ENCODE measurements at places on chromosomes 2 and 18. TPM values are rescaled to one million over a fixed set of nuclear protein-coding genes. Genes with fewer than 3 reads are reported as not detected.

RAB6C gene
- total RNA-seq: 0.42 TPM

GRCh38 chr2:76642129-76642528 is 880.0 kb downstream of the LRRTM4 start:
- DNase-seq: no peak
- H3K4me3 ChIP-seq: no peak overlapping the region
- no peaks in the 10 kb centered on the region for H3K4me1 ChIP-seq

DNA sequence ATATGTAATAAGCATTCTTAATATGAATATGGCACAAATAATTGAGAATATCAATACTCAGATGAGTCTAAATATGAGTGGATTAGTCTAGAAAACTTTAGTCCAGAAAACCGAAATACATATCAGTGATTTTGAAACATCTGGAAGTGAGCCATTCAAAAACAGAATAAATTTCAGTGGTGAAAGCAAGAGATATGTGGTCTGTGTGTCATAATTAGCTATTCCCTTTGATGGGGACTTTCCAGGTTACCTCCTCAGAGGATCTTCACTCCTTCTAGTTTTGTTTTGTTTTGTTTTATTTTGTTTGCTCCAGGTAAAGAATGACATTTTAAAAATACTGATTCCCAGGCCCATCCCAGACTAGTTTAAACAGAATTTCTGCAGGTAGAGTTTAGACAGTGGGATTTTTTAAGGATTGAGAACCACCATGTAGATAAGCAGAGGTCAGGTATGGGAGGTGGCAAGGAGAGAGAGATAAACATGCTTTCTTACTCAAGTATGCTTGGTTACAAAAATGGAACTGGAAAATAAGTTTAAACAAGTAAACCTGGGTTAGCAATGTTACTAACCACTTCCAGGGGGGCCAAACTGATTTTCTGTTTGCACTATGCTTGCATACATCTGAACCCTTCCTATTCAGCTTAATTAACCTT is 70.7 kb downstream of the NABP1 start:
- no peaks in the 10 kb centered on the region for H3K27me3 ChIP-seq
- DNase-seq: no peak
- no peaks in the 10 kb centered on the region for H3K36me3 ChIP-seq

- no peaks in the 10 kb centered on the region for H3K36me3 ChIP-seq
- DNase-seq: no peak
- H3K4me3 ChIP-seq: no peak overlapping the region
Observed at GRCh38 chr2:193461431-193461934, 1266.8 kb upstream of the TMEFF2 start.

APLF gene
- total RNA-seq: 7.6 TPM

- no peaks in the 10 kb centered on the region for H3K27me3 ChIP-seq
- H3K4me3 ChIP-seq: no peak overlapping the region
- no peaks in the 10 kb centered on the region for H3K4me1 ChIP-seq
- no peaks in the 10 kb centered on the region for H3K36me3 ChIP-seq
- H3K27ac ChIP-seq: no peak overlapping the region
- no peak for DNase-seq
Observed at GRCh38 chr2:20839052-20839451, 16.2 kb upstream of the LDAH start.

Measured in esophagus muscularis mucosa (tissue), 4 donors.